ENCODE measurements at places on chromosomes 12 and 14.

DNA sequence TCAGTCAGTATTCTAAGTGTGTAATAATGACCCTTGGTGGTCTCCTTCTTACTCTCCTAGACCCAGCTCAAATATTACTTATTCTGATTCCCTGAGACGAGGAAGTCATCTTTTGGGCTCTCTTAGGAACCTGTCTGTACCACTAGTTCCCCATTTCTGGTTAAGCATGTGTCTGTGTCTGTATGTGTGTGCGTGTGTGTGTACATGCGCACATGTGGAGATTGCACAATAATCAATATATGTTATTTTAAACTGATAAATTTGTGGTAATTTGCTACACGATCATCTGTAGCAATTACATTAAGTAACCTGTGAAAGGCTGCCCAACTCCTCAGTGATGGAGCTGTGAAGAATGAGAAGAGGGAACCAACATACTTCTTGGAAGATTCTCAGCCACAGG lies 132.2 kb downstream of the ASCL4 start:
- DNase-seq: no peak

GRCh38 chr12:124699909-124700308 lies 132.5 kb upstream of the NCOR2 start:
- no peak for DNase-seq

GRCh38 chr14:31939934-31940333 lies 137.2 kb upstream of the ARHGAP5 start:
- DNase-seq: no peak

- DNase-seq: no peak
Observed at GRCh38 chr14:51131516-51131915, 36.6 kb upstream of the TRIM9 start.

DNA sequence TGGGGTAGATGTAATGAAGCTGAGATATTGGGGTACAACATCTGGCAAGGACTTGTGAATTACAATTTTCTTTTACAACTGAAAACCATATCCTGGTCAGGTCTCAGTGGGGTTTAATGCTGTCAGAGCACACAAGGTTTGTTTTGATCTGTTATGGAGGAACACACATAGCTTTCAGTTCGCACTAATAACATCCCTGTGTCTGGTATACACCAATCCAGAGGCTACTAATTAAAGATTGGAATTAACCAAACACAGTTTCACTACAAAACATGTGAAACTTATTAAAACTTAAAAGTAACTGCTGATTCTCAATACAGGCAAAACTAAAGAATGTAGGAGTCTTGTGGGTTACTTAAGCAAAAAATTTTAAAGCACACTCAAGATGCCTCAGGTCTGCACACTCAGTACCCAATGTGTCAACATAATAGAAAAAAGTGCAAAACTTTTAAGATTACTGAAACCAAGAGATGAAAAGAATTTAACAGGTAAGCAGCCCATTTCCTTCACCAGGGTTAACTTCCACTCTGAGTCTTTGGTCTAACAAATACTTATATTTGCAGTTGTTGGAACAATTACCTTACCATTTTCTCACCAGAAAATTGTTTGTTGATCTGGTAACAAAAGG lies 77.4 kb downstream of the LLPH start:
- no peak for DNase-seq

- DNase-seq: peak; percentile 87
Observed at GRCh38 chr12:62603061-62603810, 136.6 kb downstream of the MON2 start.

GRCh38 chr14:68293404-68293803 lies 473.8 kb downstream of the RAD51B start:
- DNase-seq: no peak

DNA sequence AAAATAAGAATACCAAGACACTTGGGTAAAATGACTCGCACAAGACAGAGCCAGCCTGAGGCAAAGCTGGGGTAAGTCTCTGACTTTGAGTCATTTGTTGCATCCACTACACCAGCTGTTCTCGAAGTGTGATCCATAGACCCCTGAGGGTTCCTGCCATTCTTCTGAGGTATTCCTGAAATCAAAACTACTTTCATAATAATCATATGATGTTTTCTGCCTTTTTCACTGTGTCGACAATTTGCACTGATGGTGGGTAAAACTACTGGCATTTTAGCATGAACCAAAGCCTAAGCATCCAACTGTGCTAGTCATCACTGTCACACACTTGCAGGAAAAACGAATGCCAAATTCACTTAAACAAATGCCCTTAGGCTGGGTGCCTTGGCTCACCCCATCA lies 135.5 kb upstream of the FUT8 start:
- no peak for DNase-seq

GRCh38 chr12:4225571-4225970 lies 48.0 kb upstream of the CCND2 start:
- DNase-seq: no peak

- DNase-seq: no peak
Observed at GRCh38 chr14:91293281-91293680, 48.8 kb upstream of the GPR68 start.

GRCh38 chr12:119578112-119578511 lies 15.5 kb upstream of the TMEM233 start:
- DNase-seq: no peak

- no peak for DNase-seq
Observed at GRCh38 chr12:31801872-31802271, 73.1 kb upstream of the AMN1 start.

GRCh38 chr12:10959804-10960203 lies 20.7 kb upstream of the TAS2R14 start:
- DNase-seq: no peak

- DNase-seq: no peak
Observed at GRCh38 chr12:94039914-94040313, 108.5 kb upstream of the PLXNC1 start.

DNA sequence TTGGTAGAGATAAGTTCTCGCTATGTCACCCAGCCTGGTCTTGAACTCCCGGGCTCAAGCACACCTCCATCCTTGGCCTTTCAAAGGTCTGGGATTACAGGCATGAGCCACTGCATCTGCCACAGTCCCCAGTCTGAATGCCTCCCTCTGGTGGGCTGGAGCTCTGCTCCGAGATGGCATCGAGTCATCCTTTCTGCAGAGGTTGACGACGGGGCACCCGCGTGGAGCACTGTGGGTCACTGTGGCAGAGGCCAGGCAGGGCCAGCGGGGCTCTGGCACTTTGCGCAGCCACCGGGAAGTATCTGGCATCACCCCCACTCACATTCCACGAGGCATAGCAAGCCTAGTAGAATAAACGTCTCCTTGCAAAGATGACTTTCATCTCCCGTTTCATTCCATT lies 163.3 kb upstream of the DIO3 start:
- DNase-seq: no peak

GRCh38 chr12:522692-523378 lies 63.1 kb downstream of the B4GALNT3 start:
- no peak for DNase-seq

DNA sequence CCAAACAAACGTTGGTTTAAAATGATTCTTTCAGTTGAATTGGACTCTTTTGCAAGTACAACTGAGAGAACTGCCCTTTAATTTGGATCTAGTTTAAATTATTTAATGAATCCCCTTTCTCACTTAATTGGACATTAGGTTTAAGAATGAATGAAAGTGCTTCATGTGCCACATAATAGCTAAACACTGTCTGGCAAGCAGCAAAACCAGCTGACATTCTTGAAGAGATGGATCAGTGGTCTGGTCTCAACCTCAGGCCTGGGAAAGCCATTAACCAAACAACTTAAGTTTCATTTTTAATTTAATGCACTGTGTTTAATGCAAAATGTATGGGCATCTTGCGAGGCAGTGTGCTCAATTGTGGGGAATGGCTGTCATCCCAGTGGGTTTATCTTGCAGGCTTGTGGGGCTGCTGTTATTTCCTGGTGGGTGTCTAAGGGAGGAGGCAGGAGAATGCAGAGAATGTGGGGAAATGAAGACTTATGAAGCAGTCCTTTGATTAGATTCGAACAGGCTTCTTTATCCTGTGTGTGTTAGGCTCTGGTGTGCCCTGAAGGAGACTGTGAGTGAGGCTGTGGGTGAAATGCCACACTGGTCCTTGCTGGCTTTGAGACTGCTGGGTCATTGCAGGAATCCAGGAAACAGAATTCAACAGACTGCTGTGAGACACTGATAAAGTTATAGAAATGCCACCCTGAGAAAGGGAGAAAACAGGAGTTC lies 144.1 kb upstream of the PELI2 start:
- no peak for DNase-seq

GRCh38 chr14:104196461-104197140 lies 58.2 kb downstream of the KIF26A start:
- no peak for DNase-seq

- DNase-seq: no peak
Observed at GRCh38 chr14:35761922-35762321, 47.2 kb downstream of the RALGAPA1 start.

GRCh38 chr12:25806271-25806670 lies 152.2 kb upstream of the RASSF8 start:
- no peak for DNase-seq

GRCh38 chr14:50335389-50335788 lies 23.3 kb downstream of the DMAC2L start:
- peak; percentile 83 for DNase-seq

DNA sequence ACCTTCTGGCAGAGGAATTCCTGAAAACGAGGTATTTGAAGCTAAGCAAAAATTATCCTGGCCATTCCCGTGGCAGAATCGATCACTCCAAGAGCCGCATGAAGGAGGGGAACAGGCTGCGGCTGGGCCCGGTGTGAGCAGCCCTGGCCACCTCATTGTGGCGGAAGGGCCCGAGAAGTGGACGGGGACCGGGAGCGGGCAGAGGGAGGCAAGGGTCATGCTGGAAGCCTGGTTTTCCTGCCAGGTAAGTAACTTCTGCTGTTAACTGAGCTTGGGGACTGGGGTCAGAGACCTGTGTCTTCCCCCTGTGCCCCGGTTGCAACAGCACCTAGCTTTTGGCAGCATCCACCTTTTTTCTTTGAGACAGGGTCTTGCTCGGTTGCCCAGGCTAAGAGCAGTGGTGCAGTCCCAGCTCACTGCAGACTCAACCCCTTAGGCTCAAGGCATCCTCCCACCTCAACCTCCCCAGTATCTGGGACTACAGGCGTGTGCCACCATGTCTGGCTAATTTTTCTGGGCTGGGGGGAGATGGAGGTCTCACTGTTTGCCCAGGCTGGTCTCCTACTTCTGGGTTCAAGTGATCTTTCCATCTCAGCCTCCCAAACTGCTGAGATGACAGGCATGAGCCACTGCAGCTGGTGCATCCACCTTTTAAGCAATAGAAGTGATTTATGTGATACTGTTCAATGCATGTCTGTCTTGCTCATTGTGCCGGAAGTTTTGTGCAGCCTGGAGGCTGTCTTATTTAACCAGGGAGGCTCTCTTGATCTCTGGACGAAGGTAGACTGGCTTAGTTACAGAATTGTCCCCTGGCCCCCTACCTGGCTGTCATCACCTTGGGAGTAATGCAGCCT lies 174.0 kb upstream of the MYL2 start:
- DNase-seq: no peak

- no peak for DNase-seq
Observed at GRCh38 chr14:76280221-76280620, 95.7 kb upstream of the ESRRB start.

GRCh38 chr14:49892301-49892635 lies 614 bp upstream of the ARF6 start:
- DNase-seq: no peak

GRCh38 chr12:94151582-94151981 lies 3.2 kb downstream of the PLXNC1 start:
- no peak for DNase-seq

Data from head of caudate nucleus (tissue), 42 donors.